Fibroblast of skin of right biceps (primary cell): ENCODE measurements at places on chromosomes 1 and 21.

GRCh38 chr1:64358692-64359091 lies 111.2 kb upstream of the CACHD1 start:
- DNase-seq = no peak

DNA sequence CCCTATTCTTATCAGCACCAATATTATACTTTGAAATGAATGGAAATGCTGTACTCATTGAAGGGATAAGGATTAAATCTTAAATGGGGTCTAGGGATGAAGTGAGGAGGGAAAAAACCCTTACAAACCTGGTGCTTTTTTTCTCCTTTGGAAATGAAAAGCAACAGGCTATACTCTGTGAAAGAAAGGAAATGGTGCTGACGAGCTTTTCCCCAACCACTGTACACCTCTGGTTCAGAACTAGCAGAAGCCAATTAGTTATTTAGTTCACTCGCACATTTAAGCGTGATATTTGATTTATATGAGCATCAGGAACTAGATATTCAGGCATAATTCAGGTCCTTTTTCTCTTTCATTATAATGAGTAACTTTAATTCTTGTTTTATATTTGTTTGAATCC lies 74.5 kb upstream of the S1PR1 start:
- no peak for DNase-seq

DNA sequence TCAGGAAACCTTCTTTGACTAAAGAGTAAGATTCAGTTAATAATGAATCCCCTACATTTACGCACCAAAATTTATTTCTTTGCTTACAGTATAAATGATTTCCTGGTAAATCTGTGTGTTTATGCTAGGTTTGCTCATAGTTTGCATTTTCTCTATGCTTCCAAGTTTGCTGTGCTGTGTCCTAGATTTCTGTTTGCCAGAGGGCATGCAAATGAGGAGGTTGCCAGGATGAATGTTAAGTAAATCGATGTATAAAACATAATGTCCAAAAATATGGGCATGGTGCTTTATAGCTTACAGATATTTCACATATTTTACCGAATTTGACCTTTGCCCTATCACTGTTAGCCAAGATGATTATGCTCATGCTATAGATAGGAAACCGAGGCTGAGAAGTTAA lies 63.8 kb downstream of the TBX19 start:
- DNase-seq = no peak

DNA sequence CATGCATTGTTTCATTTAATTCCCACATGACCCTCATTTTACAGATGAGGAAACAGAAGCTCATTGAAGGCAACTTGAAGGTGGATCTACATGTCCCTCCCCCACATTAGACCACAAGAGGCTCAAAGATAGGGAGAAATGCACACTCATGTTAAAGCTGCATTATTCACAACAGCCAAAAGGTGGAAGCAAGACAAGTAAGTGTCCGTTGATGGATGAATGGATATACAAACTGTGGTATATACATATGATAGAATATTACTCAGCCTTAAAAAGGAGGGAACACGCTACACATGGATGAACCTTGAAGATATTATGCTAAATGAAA lies 149.7 kb upstream of the JUN start:
- peak; percentile 35 for DNase-seq

DNA sequence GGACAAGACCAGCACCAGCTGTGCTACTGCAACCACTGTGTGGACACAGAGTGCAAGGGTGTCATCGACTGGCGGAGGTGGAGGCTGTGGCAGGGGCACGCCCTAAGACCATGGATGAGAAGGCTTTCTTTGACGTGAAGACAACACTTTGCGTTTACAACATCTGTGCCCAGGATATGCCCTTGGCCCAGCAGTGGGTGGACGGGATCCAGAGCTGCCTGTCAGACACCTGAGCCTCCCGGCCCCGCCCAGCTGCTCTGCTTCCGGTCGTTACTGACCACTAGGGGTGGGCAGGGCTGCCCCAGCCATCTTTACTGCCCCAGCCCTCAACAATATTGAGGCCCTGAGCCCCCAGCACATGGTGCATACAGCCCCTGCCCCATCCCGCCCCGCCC lies 21.4 kb upstream of the NPPB start:
- no peak for DNase-seq

DNA sequence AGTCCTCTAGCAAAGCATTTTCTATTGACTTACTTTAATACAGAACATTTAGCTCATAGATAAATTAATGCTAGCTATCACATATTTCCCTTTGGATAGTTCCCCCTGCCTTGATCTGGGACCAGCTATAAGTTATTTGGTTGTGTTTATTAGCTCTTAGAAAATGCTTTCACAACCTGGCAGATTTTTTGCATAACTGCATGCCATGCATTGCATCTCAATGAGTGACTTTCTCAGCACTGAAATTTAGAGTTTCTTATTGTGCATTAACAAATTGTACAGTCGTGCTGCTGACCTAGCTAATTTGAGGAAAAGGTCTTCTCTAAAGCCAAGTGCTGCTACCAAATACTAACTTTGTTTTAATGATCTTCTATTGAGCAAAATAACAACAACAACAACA lies 164.8 kb downstream of the PLPPR5 start:
- peak; percentile 20 for DNase-seq

DNA sequence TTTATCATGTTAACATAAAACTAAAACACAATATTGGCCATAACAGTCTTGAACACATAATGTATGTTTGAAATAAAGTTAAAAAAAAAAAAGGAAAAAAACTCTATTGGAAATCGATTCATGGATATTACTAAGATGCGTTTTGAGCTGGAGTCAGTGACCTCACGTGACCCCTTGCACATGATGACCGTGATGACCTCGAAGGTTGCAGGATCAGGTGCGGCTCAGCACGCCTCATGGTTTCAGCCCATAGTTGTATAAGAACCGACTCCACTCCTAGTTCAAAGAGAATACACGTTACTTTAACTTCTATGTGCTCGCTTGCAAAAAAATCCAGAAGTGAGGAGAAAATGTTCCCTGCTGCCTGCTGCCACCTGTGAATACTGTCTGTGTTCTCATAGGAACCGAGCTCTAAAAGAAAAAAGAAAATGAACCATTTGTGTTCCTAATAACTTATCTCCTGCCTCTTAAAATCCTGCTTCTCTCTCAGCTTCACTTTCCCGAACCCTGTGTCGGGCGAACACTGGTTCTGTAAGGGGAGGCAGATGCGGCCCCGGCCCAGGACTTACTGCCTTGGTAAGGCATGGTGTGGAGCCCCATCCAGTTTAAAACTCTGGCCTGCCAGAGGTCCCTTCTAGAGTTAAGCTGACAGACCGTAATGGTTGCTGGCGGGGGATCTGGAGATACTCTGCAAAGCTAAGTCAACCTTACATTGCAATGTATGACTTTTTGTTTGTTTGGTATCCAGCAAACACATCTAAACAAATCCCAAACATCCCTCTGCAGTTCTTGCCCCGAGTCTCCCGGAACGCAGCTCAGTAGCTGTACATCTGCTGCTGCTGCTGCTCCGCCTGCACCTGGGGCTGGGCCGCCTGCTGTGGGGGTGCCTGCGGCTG lies 33.8 kb upstream of the RIPK4 start:
- DNase-seq = no peak

GRCh38 chr1:95033843-95034242 lies 38.9 kb downstream of the ALG14 start:
- DNase-seq = peak; percentile 59

GRCh38 chr1:232383455-232384123 lies 246.3 kb downstream of the SIPA1L2 start:
- no peak for DNase-seq

DNA sequence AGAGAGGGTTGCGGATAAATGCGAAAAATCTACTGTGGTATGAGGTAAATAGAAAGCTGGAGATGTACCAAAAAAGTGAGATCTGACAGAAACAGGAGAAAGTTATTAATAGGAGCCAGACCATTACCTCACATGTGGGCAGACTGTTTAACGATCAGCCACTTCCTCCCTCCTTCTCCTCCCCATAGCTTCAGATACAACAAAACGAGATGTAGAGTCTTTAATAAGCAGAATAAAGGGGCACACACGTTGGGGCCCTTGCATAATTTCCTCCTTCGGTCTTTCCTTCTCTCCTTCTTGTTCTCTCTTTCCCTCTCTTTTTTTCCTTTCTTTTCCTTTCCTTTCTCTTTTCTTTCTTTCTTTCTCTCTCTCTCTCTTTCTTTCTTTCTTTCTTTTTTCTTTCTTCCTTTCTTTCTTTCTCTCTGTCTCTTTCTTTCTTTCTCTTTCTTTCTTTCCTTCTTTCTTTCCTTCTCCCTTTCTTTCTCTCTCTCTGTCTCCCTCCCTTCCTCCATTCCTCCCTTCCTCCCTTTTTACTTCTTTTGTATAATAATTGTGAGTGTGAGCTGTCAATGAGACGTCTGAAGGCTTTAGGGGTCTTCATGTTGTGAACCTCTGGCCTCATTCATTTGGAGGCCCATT lies 242.1 kb downstream of the GRIK1 start:
- peak; percentile 25 for DNase-seq
